Cerebellar nuclear complex (tissue), 1 donor: ENCODE measurements at places on chromosomes 6 and 20.

DNA sequence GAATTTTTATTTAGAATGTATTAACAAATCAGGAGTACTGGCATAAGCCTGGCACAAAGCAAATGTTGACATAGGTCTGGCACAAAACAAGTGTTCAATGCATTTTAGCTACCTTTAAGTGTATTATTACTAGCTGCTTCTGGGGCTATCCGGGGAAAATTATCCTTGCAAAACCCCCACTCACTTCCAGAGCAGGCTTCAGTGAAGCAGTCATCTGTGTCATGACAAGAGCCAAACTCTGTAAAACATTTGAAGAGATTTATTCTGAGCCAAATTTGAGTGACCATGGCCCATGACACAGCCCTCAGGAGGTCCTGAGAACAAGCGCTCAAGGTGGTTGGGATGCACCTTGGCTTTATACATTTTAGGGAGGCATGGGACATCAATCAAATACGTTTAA, 6.4 kb upstream of the TRIM38 start:
- DNase-seq = no peak

- DNase-seq = no peak
Observed at GRCh38 chr6:2481307-2481706, 235.9 kb upstream of the GMDS start.

GRCh38 chr6:155894758-155895157, 439.1 kb upstream of the NOX3 start:
- DNase-seq = no peak

DNA sequence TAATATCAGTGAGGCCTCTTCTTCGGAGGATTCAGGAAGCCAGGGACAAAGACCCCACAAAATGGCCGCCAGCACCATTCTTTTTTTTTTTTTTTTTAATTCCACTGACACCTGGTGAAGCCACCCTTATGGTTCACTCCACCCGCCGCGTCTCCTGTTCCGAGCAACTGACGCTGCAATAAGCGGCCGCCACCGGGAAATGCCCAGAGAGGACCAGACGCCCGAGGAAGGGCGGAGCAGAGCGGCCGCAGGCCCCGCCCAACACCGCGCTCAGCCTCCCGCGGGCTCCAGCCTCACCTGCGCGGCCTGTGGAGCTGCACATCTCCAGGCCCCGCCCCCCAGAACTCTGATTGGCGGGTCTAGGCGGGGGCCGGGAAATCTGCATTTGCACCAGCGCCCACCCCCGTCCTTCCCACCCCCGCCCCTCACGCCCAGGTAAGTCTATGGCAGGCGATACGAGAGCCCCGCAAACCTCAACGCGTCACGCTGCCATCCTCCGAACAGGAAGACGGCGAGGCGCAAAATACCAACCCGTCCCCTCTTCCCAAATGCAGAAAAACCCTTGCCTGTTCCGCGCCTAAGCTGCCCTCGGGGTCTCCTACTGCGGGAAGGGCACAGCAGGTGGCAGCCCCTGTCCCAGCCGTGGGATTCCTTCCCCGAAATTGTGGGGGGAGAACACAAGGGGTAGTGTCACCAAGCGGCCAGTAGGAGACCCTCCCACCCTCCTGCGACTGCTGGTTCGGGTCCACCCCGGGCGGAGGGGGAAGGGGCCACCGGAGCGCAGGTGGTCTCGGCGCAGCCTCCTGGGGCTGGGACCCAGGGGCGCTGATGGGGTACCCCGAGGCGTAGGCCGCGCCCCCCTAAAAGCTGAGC, 960 bp downstream of the ATP9A start:
- DNase-seq = peak; percentile 90

GRCh38 chr6:35580836-35581235, 68.1 kb upstream of the TULP1 start:
- DNase-seq = no peak

GRCh38 chr20:34388000-34388399, 24.9 kb downstream of the ITCH start:
- no peak for DNase-seq

DNA sequence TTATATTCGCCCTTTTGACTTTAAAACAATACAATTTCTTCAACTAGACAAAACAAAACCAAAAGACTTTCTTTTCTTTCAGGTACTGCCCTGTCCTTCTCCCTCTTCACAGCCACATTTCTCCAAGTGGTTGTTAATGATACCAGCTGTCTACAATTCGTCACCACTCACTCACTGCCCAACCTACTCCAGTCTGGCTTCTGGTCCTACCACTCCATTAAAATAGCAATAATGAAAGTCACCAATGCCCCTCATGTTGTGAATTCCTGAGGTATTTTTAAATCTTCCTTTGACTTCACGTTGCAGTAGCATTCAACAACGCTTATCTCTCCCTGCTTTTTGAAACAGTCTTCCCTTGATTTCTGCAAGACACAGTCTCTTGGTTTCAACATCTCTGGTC, 11.6 kb upstream of the MAN1A1 start:
- no peak for DNase-seq

- no peak for DNase-seq
Observed at GRCh38 chr20:47574616-47575364, 73.1 kb downstream of the NCOA3 start.

GRCh38 chr6:156545931-156546330, 231.2 kb upstream of the ARID1B start:
- no peak for DNase-seq

- DNase-seq = no peak
Observed at GRCh38 chr20:39248171-39248861, 286.2 kb downstream of the DHX35 start.
